ENCODE measurements at places on chromosomes 11 and 22.

DNA sequence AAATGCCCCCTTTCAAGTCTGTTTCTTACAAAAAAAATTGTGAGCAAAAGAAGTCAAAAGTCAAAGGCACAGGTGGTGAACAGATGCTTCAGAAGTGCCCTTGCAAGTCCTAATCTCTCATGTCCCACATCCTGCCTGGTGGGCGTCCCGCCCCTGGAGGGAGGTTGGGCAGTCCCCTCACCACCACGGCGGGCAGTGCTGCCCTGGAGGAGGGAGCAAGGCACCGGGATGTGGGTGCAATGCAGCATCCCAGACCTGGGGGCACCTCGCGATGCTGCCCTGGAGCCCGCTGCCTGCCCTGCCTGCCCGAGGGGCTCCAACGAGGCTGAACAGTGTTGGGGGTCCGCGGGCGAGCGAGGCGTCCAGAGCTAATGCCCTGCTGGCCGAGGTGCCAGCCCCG lies 15.9 kb downstream of the MRGPRG start:
- DNase-seq = no peak

DNA sequence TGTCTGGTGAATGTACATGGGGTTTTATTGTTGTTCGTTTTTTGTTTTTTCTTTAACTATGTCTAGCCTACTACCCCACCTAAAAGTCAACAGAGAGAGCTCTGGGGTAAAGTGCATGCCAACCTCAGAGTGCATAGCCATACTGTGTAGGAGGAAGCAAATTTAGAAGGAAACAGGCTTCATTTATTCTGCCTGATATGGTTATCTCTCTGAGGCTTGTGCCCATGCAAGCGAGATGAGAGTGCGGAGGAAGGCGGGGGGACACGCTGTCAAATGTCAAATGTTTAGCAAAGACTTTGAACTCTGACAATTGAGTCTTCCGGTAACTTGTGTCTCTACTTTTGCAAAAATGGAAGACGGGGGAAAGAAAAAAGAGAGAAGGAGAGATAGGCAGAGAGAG lies 295.5 kb downstream of the ETS1 start:
- peak; percentile 52 for DNase-seq

DNA sequence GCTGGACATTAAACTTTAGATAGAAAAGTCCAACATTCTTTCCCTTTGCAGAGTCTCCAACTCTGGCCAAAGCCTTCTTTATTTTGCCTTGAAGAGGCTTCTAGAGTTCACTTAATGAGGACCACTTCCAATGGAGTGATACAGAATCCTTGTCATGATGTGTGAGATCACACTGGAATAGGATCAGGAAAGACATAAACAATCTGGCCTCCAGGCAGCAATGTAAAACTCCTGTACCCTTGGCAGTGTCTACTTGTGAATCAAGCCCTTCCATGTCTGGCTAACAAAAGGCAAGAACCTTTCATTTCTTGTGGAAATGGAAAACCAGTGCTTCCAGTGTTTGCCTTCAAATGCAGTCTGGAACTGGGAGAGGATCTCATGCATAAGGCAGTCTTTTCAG lies 56.5 kb upstream of the FIBIN start:
- DNase-seq = no peak

GRCh38 chr11:118961591-118961990 lies 5.5 kb downstream of the UPK2 start:
- no peak for DNase-seq

DNA sequence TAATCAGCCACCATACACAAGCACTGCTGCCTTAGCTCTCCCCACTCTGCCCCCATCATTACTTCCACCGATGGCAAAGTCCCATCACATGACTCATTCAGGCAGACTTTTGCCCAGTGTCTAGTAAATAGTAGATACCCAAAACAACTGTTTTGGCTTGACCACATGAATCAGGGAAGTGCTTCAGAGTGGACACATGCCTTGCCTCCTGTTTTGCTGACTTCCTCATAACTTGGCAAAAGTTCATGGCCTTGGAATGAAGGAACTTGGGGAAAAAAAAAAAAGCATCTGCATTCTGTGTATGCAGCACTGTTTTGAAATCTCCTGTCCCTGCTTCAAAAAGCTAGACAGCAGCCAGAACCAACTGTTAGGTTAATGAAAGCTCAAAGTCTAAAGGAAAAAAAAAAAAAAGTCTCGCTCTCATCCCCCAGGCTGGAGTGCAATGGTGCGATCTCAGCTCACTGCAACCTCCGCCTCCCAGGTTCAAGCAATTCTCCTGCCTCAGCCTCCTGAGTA lies 335.3 kb downstream of the FAM181B start:
- no peak for DNase-seq

GRCh38 chr22:18965526-18966421 lies 29.7 kb upstream of the PRODH start:
- DNase-seq = no peak

DNA sequence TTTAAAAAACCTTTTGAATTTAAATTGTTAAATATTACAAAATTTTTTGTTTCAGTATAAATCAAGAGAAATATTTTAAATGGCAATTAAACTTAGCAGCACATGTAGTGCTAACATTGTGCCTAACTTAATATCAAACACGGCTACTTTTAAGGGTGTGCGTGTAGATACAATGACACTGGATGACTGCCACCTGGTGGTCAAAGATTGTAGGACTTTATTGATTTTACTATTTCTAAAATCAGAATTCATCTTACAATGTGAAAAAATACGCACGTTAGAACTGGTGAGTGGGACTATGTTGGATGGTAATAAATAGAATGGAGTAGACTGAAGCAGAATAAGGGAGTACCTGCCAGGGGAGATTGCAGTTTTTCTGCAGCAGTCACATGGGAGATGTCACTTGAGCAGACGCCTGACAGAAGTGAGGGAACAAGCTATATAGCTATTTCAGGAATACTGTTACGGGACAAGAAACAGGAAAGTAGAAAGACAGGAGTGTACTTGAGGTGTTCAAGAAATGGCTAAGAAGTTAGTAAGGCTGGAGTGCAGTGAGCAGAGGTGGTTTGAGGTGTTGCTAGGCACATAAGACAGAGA lies 52.9 kb downstream of the UVRAG start:
- peak; percentile 45 for DNase-seq

- no peak for DNase-seq
Observed at GRCh38 chr22:37033605-37034430, 14.3 kb downstream of the MPST start.

GRCh38 chr11:73382183-73382582 lies 6.0 kb downstream of the RELT start:
- DNase-seq = no peak

DNA sequence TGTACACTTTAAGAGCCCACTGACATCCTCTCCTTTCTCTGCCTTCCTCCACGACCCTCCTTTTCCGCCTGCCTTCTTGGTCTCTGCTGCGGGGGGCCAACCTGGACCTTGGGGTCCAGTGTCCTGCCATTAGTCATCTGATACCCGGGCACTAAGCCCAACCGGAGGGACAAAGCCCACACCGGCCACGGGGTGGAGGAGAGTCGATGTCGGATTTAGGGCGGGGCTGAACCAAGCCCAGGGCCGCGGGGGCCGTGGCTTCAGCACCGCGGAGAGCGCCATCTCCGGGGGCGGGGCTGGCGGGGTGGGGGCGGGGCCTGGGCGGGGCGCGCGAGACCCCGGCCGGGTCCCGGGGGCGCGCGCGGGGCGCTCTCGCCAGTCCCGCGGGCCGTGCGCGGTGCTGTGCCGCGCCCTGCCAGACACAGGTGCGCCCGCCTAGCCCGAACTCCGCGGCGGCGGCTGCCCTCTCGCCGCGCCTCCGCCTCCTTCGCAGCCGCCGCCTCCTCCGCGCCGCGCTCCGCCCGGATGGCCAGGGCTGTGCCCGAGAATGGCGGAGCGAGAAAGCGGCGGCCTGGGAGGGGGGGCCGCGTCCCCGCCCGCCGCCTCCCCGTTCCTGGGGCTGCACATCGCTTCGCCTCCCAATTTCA lies at the start of gene MAPK8IP1:
MAPK8IP1 (plus strand) TSS at position 378 of the 647 bp plus-strand sequence; CDS start at position 548, 170 bp downstream.
- DNase-seq = no peak

DNA sequence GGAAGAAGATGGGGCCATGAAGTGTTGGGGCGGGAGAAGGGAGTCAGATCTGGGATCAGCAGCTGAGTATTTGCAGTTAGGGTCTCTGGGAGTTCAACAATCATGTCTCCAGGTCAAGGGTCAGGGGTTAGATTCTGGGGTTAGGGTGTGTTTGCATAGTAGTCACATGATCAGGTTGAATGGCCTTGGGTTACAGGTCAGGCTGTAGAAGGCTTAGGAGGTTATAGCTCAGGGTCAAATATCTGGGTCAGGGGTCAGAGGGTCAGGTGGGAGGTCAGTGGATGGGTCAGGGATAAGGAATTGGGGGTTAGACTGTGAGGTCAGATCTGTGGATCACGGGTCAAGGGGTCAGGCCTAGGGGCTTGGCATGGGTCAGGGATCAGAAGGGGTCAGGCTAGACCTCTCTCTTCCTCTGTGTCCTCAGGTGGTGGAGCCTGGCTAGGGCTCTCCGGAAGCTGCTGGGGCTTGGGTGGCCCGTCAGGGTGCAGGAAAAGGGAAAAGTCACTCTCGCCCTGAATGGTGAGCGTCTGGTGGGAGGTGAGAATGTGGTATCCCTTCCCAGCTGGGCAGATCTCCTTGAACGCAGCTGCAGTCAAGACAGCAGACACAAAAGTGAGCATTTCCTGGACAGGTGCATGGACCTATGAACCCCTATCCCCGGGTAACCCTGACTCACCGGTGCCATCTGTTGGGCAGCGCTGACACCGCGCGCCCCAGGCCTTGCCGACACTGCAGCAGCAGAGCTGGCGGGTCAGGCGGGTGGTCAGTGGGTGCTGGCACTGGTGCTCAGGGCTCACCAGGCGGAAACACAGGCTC lies 6.4 kb downstream of the LTBP3 start:
- no peak for DNase-seq

DNA sequence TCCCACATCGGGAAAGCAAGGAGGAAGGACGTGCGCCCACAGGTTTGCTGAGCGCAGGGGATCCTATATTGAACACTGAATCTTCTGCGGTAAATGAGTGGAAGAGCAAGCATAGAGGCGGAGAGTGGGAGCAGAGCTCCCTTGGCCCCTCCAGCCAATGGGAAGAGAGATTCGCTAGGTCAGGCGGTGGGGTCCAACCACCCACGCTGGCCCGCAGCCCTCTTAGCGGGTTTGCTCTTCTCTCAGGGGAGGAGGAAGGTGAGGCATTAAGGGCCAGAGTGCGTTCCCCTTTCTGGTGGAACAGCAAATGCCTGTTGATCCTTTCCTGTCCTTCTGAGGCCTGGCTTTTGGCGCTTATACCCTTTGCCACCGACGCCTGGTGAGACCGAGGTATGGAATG lies 10.6 kb downstream of the NLRP14 start:
- DNase-seq = no peak

GRCh38 chr22:50252082-50253045 lies 1.3 kb upstream of the HDAC10 start:
- DNase-seq = no peak

DNA sequence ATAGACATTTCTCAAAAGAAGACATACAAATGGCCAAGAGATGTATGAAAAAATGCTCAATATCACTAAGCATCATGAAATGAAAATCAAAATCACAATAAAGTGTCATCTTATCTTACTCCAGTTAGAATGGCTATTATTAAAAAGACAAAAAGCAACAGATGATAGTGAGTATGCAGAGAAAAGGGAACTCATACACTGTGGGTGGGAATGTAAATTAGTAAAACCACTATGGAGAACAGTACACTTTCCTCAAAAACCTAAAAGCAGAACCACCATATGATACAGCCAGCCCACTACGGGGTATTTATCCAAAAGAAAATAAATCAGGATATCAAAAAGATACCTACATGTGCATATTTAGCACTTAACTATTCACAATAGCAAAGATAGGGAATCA lies 700.0 kb upstream of the ANO5 start:
- DNase-seq = no peak

DNA sequence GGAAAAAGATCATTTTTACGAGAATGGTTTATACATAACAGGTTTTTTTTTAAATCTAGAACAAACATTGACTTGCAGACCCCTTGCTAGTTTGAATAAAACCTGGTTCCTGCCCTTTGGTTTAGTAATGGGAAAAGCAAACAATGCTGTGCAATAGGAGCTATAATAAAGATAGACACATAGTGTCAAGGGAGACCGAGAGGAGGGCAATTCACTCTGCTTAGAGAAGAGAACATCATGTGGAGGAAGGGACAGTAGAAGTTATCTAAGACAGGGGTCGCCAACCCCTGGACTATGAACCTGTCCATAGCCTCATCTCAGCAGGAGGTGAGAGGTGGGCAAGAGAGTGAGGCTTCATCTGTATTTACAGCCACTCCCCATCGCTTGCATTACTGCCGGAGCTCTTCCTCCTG lies 7.0 kb upstream of the RDX start:
- DNase-seq = no peak

DNA sequence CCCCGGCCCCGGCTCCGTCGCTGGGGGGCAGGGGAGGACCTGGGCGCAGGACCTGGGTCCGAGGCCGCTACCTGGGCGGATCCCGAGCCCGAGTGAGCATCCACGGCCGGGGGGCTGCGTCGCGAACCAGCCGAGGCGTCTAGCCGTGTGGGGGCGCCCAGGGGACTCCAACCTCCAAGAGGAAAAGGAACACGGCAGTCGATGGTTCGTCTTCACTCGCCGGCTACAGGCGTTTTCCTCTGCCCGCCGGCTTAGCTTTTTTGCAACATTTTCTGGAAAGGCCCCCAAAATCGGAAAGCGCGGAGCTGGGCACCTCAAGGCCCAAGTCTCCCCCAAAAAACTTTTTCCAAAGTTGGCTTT lies 666 bp downstream of the PDGFB start:
- no peak for DNase-seq

DNA sequence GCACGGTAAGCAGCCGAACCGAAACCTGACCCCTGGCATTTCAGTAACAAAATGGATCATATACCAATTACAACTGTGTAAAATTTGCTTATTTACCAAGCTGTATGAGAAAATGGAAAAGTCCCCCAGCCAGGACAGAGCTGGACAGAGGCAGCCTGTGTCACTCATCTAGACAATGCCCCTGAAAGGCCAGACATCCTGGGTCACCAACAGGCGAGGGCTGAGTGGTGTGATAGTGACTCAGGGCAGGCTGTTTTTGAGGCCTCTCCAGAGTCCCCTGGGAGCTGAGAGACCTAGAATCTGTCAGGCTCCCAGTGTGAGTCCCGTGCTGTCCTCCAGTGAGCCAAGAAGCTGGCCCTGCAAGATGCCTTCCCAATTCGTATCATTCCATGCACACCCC lies 680.4 kb downstream of the TBC1D22A start:
- DNase-seq = no peak

DNA sequence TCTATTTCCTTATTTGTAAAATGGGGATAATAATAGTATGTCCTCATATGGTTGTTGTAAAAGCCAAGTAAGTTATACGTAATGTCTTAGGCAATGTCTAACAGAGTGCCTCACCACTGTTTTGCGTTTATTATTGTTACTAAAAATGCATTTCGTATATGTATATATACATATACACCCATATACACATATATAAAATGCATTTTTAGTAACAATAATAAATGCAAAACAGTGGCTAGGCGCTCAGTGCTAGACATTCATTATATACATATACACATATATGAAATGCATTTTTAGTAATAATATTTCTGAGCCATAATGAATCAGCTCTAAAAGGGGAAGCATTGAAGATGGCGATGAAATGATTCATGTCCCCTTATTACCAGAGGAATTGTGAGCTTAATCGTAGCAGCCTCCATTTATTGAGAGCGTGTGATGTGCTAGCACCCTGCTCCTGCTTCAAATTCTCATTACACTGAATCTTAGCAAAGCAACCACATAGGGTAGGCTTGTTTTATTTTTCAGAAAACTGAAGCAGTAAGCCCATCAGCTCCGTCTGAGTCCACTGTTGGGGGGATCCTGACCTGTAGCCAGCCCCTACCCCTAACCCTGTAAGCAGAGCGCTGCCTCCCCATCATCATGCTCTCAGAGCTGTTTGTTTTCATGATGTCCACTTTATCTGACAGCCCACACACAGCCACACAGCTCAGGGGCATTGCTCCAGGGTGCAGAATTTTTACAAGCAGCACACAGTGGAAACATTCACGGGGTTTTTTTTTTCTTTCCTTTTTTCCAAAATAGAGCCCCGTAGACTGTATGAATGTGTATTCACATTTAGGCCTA lies 97.1 kb upstream of the NAV2 start:
- DNase-seq = no peak

Data from CMK (cell line).